HFFc6 (cell line): ENCODE measurements at places on chromosomes 13 and 19. TPM values are rescaled to one million over a fixed set of nuclear protein-coding genes. Genes with fewer than 3 reads are reported as not detected.
A peak's percentile ranks its signal among the peaks of the same experiment; 100 is the strongest.

GRCh38 chr19:10717356-10718204, at the start of gene DNM2:
Gene DNM2, plus strand, starts transcription at chr19:10718079. Its CDS starts 164 bp downstream, at chr19:10718243.
- peaks cover 16% of the 10 kb centered on the region for H3K4me1 ChIP-seq
- H3K27me3 ChIP-seq = no peaks in the 10 kb centered on the region; the same call in 1 of the 2 replicates
- H3K4me3 ChIP-seq = peak within 1 kb of the TSS; percentile 100

- H3K36me3 ChIP-seq = no peaks in the 10 kb centered on the region
- no peak overlapping the region for H3K4me3 ChIP-seq
Observed at GRCh38 chr19:3145909-3146676, 10.3 kb downstream of the GNA15 start.

DNA sequence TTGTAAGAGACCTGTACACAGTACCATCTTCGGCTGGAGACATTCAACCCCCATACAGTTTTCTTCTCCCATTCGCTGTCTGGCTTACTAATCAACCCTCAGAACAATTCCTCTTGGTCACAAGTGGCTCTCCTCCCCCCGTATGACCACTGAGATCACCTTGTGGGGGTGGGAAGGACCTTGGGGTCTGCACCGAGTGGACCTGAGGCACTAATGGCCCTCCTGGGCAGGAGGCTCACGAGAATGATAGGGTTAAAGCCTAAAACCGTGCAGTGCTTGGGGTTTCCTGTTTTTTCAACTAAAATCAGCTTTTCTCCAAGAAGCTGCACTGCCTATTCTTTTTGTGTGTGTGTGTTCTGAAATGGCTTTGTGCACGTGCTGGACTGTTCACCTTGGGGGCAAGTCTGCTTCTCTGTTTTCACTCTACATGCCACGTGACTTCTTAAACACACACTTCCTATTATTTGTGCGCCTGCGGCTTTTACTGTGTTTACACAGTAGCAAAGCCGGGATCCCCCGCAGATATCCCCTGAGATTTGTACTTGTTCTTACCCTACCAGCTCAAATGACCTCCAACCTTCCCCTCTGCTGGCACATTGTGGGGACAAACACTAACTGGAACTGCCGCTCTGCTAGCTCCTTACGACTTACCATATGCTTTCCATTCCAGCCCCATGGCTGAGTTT, 12.3 kb downstream of the RBM26 start:
- no peak overlapping the region for H3K4me3 ChIP-seq
- H3K27ac ChIP-seq = no peak overlapping the region; the same call in 1 of the 2 replicates
- DNase-seq = no peak
- peaks cover 38% of the 10 kb centered on the region for H3K4me1 ChIP-seq
- peaks cover 44% of the 10 kb centered on the region for H3K36me3 ChIP-seq

DNA sequence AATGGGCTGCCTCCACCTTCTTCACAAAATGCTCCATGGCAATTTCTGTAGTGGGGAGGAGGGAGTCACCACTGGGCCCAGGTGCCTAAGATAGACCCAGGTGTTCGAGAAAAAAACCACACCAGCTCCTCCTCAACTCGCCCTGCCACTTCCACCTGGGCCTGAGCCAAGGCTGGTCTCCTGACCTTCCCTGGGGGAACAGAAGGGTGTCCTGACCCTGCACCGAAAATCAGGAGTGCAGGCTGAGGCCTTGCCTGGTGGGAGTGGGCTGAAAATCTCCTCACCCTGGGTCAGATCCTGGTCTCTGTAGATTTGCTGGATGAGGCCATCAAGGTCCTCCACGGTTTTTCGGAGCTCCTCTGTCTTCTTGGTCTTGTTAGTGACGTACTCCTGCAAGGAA, 17.6 kb upstream of the AKAP8 start:
- peaks cover 38% of the 10 kb centered on the region for H3K36me3 ChIP-seq
- no peak overlapping the region for H3K4me3 ChIP-seq
- no peak overlapping the region for H3K27ac ChIP-seq

GRCh38 chr13:69474011-69474685, 633.5 kb upstream of the ATXN8OS start:
- no peak for DNase-seq
- no peaks in the 10 kb centered on the region for H3K27me3 ChIP-seq
- H3K4me1 ChIP-seq = no peaks in the 10 kb centered on the region
- H3K36me3 ChIP-seq = no peaks in the 10 kb centered on the region
- no peak overlapping the region for H3K27ac ChIP-seq

DNA sequence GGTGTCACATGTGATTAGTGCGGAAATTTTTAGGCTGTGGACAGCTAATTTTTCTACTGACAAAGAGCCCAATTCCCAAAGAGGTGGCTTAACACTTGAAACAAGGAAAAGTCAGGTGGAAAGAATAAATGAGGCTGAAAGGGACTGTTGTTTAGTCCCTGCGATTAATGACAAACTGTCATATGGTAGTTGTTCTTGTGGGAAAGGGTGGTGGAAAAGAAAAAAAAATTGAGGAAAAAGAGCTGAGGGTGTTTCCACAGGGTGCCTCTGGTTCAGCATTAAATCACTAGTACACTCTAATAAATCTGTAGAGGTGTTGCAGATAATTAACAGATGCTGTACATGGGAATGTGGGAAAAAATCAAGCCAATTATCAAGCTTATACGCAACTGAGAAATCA, 300.7 kb downstream of the DNAJC15 start:
- no peak overlapping the region for H3K4me3 ChIP-seq
- H3K4me1 ChIP-seq = 0 out of 2 replicates have a peak, but pooled peaks cover 8% of the 10 kb centered on the region
- DNase-seq = no peak
- no peaks in the 10 kb centered on the region for H3K36me3 ChIP-seq

DNA sequence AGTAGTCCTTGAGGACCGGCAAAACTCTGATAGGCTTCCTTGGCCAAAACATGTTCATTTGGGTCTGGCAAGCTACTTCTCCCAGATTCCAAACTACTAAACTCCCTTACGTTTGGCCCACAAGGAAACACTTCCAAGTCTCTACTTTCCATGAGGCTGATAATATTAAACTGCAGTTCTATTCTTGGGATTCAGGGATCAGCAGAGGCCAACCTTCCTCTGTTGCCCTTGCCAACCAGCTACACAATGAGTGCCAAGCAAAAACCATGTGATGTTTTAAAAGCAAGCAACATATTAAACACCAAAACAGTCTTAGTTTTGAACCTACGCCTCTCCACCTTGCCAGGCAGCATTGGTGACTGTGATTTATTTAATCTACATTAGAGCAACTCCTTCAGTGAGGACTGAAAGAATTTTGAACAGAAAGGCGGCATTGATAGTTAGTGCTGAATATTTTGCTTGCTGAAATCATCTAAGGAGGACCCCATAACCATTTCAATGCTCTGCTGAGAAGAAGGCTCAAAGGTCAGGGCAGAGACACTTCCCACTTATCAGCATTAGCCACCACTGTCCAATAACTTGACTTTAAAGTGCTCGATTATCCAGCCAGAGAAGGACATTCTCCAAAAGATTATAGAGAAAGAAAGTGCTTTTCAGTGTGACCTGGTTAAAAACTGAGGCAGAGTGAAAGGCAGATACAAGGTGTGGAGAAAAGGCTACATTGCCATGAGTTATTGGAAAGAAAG, 287.1 kb downstream of the TBC1D4 start:
- no peaks in the 10 kb centered on the region for H3K36me3 ChIP-seq
- H3K27me3 ChIP-seq = peaks cover 9% of the 10 kb centered on the region
- H3K4me3 ChIP-seq = no peak overlapping the region

SHC2 gene
- total RNA-seq = not detected in 3 replicates

NCAN gene
- total RNA-seq = not detected in 3 replicates
